ENCODE measurements at places on chromosomes 4 and X.

- no peak for DNase-seq
Measured at GRCh38 chrX:2595258-2595657, 94.5 kb upstream of the DHRSX start.

- no peak for DNase-seq
Measured at GRCh38 chr4:118712872-118713271, 27.7 kb downstream of the METTL14 start.

DNA sequence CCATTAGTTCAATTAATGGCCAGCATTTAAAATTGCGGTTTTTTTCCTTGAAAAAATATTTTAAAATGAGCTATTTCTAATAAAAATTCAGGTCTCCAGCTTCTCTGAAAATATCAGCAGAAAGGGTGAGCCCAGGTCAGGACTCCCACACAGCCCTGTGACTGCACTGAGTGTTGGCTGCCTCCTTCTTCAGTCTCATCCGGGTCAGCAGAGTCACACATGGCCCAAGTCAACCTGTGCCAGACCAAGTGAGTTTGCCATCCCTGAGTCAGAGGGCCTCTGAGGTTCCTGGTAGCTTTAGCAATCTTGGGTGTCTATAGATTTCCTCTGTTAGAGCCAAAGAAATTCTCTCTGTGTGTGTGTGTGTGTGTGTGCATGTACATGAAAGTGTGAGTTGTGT is 22.1 kb upstream of the MSX1 start:
- DNase-seq: no peak

DNA sequence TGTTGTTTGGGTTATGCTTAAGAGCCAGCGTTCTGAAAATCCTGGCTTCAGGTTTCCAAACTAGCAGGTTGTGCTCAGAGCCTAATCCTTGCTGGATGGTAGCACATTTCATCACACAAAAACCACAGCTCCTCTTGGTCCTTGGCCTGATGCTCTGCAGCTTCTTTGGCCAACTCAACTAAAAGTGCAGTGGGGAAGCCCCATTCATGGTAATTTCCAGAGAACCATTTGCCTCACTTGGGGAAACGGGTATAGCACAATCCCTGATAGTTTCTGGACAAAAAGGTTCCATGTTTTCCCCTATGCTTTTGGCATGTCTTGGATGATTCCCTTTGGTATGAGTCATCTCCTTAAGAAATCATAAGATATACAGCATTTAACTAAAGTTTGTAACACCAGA is 78.7 kb downstream of the SYNPO2 start:
- no peak for DNase-seq

DNA sequence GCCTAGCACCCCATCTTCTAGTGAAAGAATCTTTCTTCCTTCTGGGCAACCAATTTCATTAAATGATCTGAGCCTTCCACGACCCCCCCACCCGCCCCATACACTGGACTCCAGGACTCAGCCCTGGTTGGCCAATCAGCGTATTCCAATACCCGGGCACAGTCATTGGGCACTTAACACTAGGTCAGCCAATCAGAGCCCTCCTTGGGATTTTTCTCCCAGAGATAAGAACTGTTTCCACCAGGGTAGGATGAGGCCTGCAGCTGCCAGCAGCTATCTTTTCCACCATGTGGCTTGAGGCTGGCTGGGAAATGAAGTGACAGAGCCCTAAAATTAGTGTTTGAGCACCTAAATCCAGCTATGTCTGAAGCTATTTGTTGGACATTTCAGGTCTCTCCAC is 418.8 kb downstream of the BCOR start:
- DNase-seq: no peak

DNA sequence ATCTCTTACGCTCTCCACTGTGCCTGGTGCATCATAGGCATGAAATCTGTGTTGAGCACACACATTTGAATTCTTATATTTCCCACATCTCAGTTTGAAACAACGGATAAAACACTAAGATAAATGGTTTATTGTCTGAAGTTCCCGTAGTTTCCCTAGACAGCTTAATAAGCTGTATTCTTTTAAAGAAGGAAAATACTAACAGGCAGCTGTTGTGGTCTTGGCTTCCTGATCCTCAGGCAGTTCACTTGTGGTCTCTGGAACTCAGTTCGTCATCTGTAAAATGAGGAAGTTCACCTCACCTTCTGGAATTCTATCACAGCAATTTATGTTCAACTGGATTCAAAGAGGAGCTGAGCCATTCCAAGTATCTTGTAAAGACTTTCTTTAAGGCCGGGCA is 1805.6 kb upstream of the TENM3 start:
- no peak for DNase-seq

Measured in liver (tissue), 10 donors.